ENCODE measurements at places on chromosomes 16 and 17. TPM values are rescaled to one million over a fixed set of nuclear protein-coding genes. Genes with fewer than 3 reads are reported as not detected.

- no peak for DNase-seq
These were observed 186.2 kb downstream of the CYLD start for GRCh38 chr16:50928065-50928464.

DNA sequence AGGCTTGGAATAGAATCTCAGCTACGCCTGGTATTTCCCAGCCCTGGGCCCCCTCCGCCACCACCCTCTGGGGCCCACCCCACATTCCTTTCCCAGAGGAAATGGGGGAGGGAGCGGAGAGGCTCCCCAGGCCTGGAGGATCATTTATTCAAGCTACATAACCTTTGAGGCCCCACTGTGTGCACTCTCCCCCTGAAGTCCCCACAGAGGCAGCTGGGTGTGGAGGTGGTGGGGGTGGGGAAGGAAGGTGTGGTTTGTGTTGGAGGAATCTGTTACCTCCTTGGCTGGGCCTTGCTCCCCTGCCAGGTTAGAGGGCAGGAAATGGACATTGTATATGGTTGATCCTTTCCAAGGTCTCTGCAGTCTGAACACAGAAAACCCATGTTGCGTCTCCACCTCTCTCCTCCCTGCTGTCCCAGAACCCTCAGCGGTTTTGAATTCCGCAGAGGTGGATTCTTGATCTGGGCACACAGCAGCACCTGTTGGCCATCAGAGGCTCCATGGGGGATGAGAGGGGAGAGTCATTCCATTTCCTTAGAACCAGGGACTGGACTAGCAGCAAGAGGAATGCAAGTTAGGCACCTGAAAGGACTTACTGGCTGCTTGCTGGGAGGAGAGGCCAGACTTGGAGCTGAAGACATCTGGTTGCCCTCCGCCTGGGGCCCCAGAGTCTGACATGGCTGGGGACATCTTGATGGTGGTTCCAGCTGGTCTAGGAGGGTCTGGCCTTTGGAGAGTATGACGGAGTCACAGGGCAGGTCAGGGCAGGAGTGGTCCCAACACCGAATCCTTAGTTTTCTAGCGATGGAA is 23.0 kb downstream of the ARHGAP23 start:
- DNase-seq = no peak

NOS2 gene
- 0.22 TPM for total RNA-seq

GRCh38 chr17:42669977-42670788 is 6.6 kb downstream of the PLEKHH3 start:
- DNase-seq = no peak

SLC52A1 gene
- not detected for total RNA-seq

- DNase-seq = peak; percentile 74
These were observed 715 bp downstream of the TLCD3A start for GRCh38 chr17:732902-733720.

GRCh38 chr17:71109697-71110096 is 940.4 kb downstream of the KCNJ2 start:
- DNase-seq = no peak

GRCh38 chr17:10058921-10059683 is 139.3 kb downstream of the GAS7 start:
- peak; percentile 71 for DNase-seq

DNA sequence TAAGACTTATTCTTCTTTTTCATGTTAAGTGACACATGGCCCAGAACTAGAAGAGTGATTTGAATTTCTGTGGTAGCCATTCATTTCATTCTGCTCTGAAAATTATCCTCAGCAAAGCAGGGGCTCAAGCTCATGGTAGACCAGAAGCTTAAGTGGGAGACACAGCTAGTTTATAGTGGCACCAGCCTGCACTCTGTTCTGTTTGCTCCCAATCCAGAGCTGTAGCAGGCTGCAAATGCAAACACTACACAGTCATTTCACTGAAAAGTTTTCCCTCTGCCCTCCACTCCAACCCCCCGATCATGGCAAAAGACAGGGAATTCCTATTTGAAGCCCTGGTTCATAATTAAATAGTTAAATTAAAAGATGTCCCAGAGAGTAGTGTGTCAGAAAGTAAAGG is 17.1 kb downstream of the MPP2 start:
- no peak for DNase-seq

GRCh38 chr16:51708861-51709260 is 557.8 kb upstream of the SALL1 start:
- no peak for DNase-seq

GRCh38 chr17:62064791-62065563 is at the start of gene MED13:
TSS of gene MED13 (minus strand) at chr17:62065278. CDS start at chr17:62065205, 73 bp downstream.
- peak; percentile 81 for DNase-seq

GRCh38 chr17:29341726-29342125 is 47.8 kb upstream of the NUFIP2 start:
- no peak for DNase-seq

DNA sequence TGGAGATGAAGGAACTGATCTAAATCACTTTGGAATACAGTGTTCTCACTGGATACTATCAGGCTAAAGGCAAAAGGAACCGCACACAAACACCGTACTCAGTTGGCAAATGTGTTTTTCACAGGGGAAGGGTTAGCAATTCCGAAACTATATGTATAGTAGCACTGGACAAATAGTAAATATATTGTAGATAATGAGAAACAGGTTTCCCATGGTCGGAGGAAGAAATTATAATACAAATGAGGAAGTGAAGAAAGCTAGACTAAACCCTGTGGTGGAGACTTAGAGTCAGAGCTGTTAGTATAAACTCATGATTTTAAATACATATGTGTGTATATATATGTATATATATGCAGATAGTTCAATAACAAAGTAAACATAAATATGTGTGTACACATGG is 414.1 kb upstream of the SALL1 start:
- no peak for DNase-seq

DNA sequence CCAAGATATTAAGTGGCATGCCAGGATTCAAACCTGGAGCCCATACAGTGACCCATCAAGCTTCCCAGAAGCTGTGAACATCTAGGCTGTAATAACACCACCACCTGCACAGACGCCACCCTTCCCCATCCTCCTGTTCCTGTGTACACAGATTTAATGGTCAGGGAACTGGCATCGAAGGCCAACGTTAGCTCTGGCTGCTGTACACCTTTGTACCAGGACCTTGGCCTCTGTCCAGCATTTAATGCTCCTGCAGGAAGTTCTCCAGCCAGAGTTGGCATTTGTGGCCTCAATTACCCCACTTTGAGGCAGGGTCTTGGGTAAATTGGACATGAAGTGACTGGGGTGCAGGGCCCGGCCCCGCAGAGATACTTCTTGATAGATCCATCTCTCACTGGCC is 49.3 kb downstream of the SCNN1B start:
- no peak for DNase-seq

DNA sequence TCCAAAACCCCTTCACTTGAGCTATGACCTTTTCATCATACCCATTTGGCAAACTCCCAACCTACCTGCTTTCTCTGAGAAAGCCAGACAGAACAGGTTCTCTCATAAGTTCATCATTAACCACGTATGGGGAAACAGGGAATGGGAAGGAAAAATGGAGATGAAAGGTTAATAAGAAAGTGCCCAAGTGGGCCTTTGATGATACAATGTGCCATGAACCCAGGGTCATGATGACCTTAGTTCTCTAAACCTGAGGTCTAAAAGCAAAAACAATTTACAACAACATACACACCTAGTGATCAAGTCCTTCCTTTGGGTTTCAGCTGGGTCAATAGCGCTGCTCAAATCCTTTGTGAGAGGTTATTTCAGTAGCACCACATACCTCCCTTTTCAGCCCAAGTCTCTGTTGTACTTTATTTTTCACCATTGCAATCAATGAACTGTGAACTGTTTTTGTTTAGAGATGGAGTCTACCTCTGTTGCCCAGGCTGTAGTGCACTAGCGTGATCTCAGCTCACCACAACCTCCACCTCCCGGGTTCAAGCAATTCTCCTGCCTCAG is 14.5 kb upstream of the RANGRF start:
- DNase-seq = no peak

SLC5A10 gene
- not detected for total RNA-seq

CBLN1 gene
- 0.89 TPM for total RNA-seq

RPL26 gene
- 1,104 TPM for total RNA-seq

KRT13 gene
- not detected for total RNA-seq

GRCh38 chr16:57004387-57005250 is 15.3 kb downstream of the NLRC5 start:
- DNase-seq = no peak

DNA sequence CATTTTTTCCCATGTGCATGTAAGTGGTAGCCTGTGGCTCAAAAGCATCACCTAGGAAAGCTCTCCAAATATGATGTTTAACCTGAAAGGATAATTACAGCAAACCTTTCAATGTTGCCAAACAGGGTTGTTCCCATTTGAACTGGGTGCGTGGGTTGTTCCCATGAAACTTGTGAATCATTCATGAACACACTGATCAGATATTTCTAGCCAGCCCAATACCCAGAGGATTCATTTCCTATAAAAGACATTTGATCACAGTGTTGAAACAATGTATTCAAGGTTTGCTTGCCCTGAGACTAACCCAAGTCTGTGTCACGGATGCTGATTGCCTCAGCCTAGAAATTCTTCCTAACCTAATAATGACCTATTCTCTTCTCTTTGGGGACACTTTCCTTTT is 12.9 kb downstream of the KRT39 start:
- no peak for DNase-seq

- DNase-seq = no peak
These were observed 7.9 kb downstream of the HERPUD1 start for GRCh38 chr16:56939801-56940200.

DNA sequence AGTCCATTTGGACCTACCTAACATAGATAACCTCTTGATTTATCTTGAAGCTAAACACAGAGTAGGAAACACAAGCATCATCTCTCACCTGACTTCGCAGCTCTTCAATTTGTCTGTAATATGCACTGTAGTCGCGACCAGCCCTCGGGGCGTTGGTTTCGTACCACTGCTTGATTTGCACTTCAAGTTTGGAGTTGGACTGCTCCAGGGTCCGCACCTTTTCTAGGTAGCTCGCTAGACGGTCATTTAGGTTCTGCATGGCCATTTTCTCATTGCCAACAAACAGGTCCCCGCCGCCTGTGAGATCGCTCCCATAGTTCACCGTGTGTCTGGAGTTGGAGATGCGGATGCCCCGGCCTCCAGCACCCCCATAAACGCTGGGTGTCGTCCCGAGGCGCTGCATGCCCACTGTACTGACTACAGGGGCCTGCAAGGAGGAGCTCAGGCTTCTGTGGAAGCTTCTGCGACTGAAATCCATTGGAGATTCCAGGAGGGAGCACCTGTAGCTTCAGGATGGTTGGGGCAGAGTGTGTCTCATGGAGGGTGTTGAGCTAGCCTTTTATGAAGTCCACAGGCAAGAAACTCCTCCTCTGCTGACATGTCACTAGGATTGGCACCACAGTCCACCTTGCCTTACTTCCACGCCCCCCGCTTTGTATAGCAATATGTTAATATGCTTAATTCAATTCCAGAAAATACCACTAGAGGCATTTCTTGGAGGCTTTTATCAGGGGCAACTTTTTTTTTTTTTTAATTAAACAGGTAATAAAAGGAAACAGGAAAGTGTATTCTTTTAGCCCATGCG is at the start of gene KRT20:
Gene KRT20, minus strand, starts transcription at position 535 of the 805 bp plus-strand sequence. Its CDS starts 57 bp downstream, at position 478.
- DNase-seq = no peak

ACSM2A gene
- not detected for total RNA-seq

DNA sequence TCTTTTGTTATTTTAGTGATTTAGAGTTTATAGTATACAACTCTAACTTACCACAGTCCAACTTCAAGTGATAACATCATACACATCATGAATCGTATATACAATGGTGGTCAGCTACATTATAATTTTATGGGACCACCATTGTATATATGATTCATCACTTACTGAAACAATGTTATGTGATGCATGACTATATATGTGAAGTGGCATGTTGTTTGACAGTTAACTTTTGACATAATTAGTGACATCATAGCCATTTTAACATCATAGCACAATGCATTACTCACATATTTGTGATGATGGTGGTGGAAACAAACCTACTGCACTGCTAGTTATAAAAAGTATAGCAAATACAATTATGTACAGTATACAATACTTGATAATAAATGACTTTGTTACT is 21.9 kb downstream of the DYNLL2 start:
- no peak for DNase-seq

- peak; percentile 83 for DNase-seq
These were observed 24.8 kb upstream of the BPTF start for GRCh38 chr17:67800495-67800928.

GRCh38 chr17:76885894-76886290 is 17.7 kb downstream of the MGAT5B start:
- no peak for DNase-seq

- no peak for DNase-seq
These were observed 15.6 kb upstream of the FOXJ1 start for GRCh38 chr17:76156662-76156991.

DNA sequence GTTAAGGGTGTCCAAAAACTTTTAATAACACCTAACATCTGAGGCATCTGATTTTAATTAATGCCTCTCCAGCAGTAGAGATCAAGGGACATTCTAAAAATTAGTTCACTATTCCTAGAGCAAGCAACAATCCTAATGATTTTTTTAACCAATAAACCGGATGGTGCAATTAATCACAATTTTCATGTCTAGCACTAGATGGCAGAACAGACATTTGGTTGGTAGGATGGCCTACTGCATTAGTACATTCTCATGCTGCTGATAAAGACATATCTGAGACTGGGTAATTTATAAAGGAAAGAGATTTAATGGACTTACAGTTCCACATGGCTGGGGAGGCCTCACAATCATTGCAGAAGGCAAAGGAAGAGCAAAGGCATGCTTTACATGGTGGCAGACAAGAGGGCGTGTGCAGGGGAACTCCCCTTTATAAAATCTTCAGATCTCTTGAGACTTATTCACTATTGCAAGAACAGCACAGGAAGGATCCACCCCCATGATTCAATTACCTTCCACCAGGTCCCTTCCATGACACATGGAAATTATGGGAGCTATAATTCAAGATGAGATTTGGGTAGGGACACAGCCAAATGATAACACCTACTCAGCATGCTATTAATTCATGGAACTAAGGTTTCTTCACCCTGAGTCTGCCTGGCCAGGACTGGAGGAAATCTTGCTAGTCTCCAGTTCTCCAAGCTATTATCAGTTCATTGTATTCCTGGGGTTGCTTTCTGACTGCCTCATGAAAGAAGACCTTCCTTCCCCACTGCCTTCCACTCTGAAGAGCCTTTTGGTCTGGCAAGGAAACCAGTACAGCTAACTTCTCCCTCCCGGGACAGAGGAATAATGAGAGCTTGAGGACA is 24.8 kb downstream of the HS3ST3A1 start:
- DNase-seq = no peak

GRCh38 chr17:1580979-1581676 is 18.5 kb upstream of the PITPNA start:
- DNase-seq = no peak

DNA sequence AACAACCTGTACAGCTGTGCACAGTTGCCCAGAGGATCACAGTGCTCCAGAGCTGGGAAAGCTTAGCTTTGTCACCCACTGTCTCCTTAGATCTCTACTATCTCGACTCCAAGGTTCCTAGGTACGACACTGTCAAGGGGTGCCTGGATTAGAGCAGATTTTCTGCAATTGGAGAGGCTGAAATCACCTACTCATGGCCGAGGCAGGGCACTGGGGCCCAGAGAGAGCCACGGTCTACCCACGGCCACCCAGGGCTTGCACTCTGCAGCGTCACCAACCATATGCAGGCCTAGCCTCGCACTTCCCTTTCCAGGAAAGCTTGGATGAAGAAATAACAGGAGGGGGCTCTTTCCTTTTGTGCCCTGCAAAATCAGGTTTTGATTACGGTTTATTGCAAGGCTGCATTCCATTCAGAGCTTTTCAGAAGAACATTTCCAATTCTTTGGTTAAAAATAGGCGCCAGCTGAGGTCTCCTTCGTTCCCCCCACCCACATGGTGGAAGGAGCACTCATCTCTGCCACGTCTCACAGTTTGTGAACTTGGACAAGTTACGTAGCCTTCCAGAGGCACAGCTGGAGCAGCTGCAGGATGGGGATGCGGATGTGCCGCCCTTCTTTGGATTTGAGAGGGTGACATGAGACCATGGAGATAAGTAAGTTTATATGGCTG is 80.0 kb downstream of the IRX5 start:
- DNase-seq = no peak

CCL4L2 gene
- not detected for total RNA-seq
